Activated T-helper 2 cell treated with anti-CD3 and anti-CD28 coated beads, Interferon-gamma antibody, Interleukin-2, Interleukin-4, amounts not matched to agents 10 μg/mL and 5 μg/mL and 100 μg/mL, durations not matched to agents 14 hours and 24 hours and 36 hours (primary cell): ENCODE measurements at places on chromosomes 11 and 22. TPM values are rescaled to one million over a fixed set of nuclear protein-coding genes. Genes with fewer than 3 reads are reported as not detected.

GRCh38 chr11:83025267-83025704 is 46.4 kb downstream of the RAB30 start:
- no peak for DNase-seq
- peaks cover 28% of the 10 kb centered on the region for H3K4me1 ChIP-seq
- H3K36me3 ChIP-seq = peaks cover 12% of the 10 kb centered on the region
- no peak overlapping the region for H3K27ac ChIP-seq

DNA sequence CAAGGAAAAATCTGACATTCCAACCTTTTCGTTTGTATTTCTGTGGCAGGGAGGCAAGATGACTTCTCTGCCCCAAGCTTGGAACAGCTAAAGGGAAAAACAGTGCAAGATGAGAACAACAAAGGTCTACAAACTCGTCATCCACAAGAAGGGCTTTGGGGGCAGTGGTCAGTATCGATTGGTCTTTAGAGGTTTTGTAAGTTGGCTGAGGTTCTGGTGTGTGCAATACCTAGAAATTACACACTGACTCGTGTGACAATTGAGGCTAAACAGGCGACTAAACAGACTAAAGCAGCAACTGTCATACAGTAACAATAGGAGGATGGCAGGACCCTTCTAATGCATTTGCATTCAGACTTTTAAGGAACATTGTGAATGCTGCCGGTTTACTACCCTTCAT is 994 bp downstream of the DEPDC5 start:
- H3K4me3 ChIP-seq = peak overlapping the region; percentile 81
- peaks cover 3% of the 10 kb centered on the region for H3K36me3 ChIP-seq
- DNase-seq = no peak

DNA sequence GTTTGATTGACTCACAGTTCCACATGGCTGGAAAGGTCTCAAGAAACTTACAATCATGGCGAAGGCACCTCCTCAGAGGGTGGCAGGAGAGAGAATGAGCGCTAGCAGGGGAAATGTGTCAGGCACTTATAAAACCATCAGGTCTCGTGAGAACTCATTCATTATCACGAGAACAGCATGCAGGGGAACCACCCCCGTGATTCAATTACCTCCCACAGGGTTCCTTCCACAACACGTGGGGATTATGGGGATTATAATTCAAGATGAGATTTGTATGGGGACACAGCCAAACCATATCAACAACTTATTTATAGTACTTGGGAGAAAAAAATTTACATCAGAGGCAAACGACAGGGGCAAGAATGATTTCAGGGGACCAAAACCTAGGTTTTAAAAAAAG is 3.0 kb downstream of the ME3 start:
- no peak overlapping the region for H3K4me3 ChIP-seq
- H3K36me3 ChIP-seq = no peaks in the 10 kb centered on the region
- peaks cover 45% of the 10 kb centered on the region for H3K27me3 ChIP-seq
- no peak overlapping the region for H3K27ac ChIP-seq

- H3K4me1 ChIP-seq = no peaks in the 10 kb centered on the region
- no peaks in the 10 kb centered on the region for H3K36me3 ChIP-seq
- H3K27ac ChIP-seq = no peak overlapping the region
- no peak overlapping the region for H3K4me3 ChIP-seq
These were observed 26.9 kb upstream of the PGM2L1 start for GRCh38 chr11:74425100-74425499.

GRCh38 chr11:21861314-21861713 is 331.6 kb upstream of the ANO5 start:
- H3K27ac ChIP-seq = no peak overlapping the region
- H3K4me1 ChIP-seq = no peaks in the 10 kb centered on the region
- H3K27me3 ChIP-seq = no peaks in the 10 kb centered on the region

- H3K27me3 ChIP-seq = no peaks in the 10 kb centered on the region
- H3K27ac ChIP-seq = no peak overlapping the region
- H3K4me3 ChIP-seq = no peak overlapping the region
- H3K4me1 ChIP-seq = peaks cover 12% of the 10 kb centered on the region
- DNase-seq = no peak
These were observed 83.1 kb downstream of the TBC1D22A start for GRCh38 chr22:46845296-46846149.

Gene LRRC55
- total RNA-seq = not detected in 2 replicates

DNA sequence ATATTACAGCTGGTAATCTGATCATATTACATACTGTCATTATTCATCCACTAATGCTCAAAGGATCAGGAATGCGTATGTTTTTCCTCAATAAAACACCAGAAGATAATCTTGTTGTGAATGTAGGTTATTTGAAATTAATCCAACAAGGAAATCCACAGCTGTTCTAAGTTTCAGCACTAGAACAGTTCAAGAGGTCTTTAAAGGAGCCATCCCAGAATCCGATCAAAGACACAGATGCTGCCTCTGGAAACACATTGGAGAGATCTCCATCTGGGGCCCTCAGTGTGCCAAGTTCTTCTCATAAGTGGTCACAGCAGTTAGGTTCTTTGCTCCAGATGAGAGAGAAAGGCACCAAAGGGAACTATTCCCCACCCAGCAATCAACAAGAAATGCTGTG is 1955.1 kb upstream of the RAG2 start:
- DNase-seq = no peak
- no peaks in the 10 kb centered on the region for H3K4me1 ChIP-seq
- H3K36me3 ChIP-seq = no peaks in the 10 kb centered on the region
- no peaks in the 10 kb centered on the region for H3K27me3 ChIP-seq
- H3K4me3 ChIP-seq = no peak overlapping the region
